ENCODE measurements at places on chromosomes 6 and 20. TPM values are rescaled to one million over a fixed set of nuclear protein-coding genes. Genes with fewer than 3 reads are reported as not detected.

DNA sequence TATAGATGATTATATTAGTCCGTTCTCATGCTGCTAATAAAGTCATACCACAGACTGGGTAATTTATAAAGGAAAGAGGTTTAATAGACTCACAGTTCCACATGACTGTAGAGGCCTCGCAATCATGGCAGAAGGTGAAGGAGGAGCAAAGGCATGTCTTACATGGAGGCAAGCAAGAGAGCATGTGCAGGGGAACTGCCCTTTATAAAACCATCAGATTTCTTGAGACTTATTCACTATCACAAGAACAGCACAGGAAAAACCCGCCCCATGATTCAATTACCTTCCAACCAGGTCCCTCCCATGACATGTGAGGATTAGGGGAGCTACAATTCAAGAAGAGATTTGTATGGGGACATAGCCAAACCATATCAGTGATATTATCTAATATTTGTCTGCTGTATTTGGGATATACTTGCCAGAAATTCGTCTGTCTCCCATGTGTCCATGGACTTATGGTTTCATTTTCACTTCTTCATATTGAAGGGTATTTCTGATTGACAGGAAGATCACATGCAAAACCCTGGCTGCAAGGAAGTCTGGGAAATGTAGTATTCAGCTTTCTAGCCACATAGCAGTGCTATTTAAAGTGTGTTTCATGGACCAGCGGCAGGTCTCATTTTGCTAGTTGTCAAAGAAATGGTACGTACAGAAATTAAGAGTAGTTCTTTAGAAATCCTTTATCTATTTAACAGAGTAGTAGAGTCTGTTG is 50.5 kb upstream of the PAK5 start:
- no peak for DNase-seq

DNA sequence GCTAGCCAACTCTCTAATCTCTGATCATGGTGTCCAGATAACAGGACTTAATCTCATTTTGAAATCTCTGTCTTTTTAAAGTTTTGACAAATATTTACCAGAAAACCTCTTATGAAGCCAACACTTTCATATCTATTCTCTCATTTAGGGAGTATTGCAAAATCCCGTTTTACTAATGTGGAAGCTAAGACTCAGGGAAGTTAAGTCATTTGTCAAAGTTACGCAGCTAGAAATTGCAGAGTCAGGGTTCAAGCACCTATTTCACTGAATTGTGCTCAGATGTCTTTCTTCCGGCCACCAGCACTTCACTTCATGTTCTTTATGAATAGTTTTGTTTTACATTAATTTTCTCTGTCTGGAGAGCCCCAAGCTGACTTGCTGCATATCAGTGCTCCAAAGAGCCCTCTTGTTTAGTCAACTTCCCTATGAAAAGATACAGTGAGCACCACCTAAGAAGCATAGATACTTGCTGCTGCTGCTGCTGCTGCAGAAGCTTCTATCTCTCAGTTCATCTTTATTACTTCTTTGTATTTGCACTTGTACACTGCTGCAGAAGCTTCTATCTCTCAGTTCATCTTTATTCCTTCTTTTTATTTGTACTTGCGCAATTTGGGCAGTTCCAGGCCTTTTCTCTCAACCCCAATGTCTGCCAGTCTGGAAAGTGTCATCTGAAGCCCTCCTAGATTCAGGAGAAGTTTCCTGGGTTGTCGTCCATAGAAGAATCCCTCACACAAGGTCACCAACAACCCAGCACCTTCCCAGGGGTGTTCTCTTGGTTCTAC is 329.7 kb downstream of the MAFB start:
- DNase-seq = no peak

GRCh38 chr6:57198926-57199636 is 23.0 kb downstream of the RAB23 start:
- no peak for DNase-seq

The C6orf47 gene
- total RNA-seq = 12.4 TPM

The ENPP5 gene
- not detected for total RNA-seq

GRCh38 chr20:41173791-41174341 is 36.5 kb downstream of the PLCG1 start:
- no peak for DNase-seq

The HLA-DOB gene
- total RNA-seq = not detected

The EDN1 gene
- total RNA-seq = 0.49 TPM

DNA sequence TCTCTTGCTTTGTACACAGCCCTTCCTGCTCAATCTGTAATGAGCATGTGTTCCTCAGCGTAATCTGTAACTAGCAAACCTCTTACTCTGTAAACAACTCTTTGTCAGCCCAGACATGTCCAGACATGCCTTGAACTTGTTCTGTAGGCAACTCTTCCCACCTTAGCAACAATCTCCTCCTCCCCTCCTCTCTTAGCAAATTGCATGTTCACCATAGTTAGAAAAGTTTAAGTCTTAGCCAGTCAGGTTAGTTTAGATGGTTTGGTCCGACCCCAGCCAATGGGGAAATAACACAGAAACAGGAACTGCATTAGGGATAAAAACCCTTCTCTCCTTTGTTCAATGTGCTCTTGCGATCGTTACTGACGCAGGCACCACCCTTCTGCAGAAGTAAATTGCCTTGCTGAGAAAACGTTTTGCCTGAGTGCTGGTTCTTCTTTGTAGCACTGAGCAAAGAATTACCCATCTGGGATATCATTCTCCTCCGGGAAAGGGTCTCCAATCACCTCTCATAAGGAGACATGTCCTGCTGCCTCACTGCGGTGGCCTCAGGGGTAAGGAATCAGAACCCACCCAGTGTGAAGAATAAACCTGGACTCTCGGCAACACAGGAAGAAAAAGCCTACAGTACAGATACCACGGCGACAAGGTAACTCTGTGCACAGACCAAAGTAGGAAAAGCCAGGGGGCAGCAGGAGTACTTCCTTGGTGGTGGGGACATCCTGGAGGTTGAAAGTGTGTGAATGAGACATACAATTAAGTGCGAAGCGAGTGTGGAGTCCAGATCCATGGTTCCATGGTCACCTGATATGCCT is 26.2 kb downstream of the PLN start:
- no peak for DNase-seq

DNA sequence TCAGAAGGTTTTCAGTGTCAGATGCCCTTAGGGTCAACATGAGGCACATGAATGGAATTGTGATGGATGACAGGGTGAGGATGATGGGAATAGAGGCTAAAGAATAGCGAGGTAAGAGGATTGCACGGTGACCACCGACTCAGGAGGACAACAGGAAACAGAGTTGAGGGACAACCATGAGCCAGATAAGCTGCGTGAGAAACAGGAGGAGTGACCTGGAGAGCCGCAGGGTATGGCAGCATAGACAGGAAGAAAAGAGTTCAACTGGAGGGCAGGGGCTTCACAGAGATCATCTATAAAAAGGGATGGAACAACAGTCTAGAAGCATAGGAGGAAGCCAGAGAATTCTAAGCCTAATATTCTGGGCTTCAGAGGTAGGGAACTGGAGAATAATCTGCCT is 84.7 kb upstream of the ENPP5 start:
- DNase-seq = no peak

- no peak for DNase-seq
These were observed 171.1 kb upstream of the SNX9 start for GRCh38 chr6:157651731-157652490.

DNA sequence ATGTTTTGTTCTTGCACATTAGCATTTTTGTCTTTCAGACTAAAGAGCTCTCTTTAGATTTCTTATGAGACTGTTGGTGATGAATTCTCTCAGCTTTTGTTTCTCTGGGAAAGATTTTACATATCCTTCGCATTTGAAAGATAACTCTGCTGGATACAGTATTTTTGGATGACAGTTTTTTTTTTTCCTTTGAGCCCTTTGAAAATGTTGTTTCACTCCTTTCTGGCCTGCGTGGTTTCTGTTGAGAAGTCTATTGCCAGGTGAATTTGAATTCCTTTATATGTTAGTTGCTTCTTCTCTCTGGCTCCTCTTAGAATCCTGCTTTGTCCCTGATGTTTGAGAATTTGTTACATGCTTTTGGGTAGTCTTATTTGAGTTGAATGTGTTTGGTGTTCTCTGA is 22.2 kb upstream of the KIAA1586 start:
- DNase-seq = no peak

GRCh38 chr20:22159276-22159675 is 425.1 kb downstream of the FOXA2 start:
- no peak for DNase-seq
